Left cardiac atrium (tissue), 4 donors: ENCODE measurements at places on chromosomes 5 and 9.

GRCh38 chr9:99041618-99042017 lies 63.3 kb upstream of the TGFBR1 start:
- DNase-seq, result no peak

GRCh38 chr9:69295872-69296552 lies 29.0 kb upstream of the ENTREP1 start:
- peak; percentile 39 for DNase-seq

- DNase-seq, result no peak
Measured at GRCh38 chr5:59169081-59169767, 586.3 kb downstream of the RAB3C start.

- no peak for DNase-seq
Measured at GRCh38 chr9:133402689-133403088, 15.1 kb downstream of the REXO4 start.

DNA sequence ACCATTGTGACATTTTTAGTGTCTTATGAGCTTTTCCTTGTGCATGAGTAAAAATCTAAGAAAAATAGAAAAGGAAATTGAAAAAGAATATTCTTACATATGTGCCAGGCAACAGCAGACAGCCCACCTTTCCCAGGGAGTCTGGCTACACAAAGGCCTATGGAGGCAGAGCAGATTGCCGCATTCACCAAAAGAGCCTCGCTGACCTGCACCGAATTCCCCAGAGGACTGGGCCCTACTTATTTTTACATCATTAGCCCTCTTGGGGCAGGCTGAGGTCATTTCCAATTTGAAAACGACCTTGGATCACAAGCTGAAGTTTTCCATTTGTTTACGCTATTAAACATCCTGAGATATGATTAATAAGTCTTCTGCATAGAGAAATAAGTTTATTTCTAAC lies 66.2 kb upstream of the WDR41 start:
- DNase-seq, result no peak

DNA sequence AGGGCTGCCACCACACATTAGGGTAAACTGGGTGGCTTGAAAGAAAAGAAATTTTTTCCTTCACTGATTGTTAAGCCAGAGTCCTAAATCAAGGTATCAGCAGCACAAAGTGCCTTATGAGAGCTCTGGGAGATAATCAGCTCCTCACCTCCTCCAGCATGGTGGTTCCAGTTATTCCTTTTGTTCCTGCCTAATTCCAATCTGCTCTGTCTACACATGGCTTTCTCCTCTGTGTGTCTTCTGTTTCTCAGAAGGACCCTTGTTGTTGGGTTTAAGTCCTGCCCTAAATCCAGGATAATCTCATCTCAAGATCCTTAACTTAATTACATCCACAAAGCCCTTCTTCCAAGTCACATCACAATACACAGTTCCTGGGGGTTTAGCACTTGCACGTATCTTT lies 1352.0 kb upstream of the CDH9 start:
- no peak for DNase-seq

GRCh38 chr5:43233946-43234345 lies 41.9 kb downstream of the NIM1K start:
- no peak for DNase-seq

GRCh38 chr9:121353241-121354061 lies 16.6 kb downstream of the STOM start:
- no peak for DNase-seq

GRCh38 chr9:79131824-79132377 lies 439.9 kb upstream of the TLE4 start:
- DNase-seq, result no peak

DNA sequence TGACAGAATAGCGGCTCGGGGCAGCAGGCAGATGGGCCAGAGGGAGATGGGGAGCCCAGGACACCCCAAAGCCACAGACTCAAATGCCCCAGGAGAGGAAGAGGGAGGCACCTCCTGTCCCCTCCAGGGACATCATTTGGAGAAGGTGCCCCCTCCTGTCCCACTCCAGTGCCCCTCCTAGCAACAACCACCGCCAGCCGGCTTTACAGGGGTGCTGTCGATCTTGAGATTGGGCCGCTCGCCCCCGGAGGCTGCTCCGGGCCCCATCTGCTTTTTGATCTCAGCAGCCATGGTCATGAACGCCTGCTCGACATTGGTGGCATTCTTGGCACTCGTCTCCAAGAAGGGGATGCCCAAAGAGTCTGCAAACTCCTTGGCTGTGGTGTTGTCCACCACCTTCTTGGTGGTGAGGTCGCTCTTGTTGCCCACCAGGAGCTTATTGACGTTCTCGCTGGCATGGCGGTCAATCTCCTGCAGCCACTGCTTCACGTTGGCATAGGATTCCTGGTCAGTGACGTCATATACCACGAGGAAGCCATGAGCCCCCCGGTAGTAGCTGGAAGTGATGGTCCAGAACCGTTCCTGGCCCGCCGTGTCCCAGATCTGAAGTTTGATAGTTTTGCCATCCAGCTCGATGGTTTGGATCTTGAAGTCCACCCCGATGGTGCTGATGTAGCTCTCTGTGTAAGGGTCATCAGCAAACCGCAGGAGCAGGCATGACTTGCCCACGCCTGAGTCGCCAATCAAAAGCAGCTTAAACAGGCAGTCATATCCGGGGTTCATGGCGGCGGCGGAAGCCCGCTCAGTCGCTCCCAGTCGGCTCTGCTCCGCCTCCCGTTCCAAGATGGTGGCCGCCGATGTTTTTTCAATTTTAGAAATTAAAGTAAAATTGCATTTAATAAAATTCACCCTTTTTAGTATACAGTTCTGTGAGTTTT lies 14.0 kb upstream of the FRMPD1 start:
- no peak for DNase-seq

DNA sequence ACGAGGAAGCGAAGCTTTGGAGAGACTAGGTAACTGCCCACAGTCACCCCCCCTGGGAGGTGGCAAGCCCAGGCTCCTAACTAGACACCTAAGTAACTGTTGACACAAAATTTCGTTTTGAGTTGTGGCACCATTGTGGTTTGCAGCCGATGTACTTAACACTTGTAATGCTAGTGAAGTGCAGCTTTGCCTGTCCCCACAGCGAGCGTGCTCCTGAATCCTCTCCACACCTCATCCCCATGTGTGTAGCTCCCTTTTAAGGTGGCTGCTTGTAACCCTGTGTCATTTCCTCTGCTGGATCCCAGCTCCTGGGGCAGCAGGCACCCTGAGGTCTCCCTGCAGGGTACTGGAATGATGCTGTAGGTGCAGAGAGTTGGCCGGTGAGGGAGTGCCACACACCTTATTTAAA lies 114.9 kb downstream of the TRIO start:
- no peak for DNase-seq

GRCh38 chr5:124658867-124659557 lies 87.4 kb downstream of the ZNF608 start:
- DNase-seq, result no peak

GRCh38 chr5:139197710-139198669 lies at the start of gene SIL1:
TSS of gene SIL1 (minus strand) at chr5:139198368. CDS start at chr5:139127843, 70,525 bp downstream.
- DNase-seq, result peak; percentile 98

DNA sequence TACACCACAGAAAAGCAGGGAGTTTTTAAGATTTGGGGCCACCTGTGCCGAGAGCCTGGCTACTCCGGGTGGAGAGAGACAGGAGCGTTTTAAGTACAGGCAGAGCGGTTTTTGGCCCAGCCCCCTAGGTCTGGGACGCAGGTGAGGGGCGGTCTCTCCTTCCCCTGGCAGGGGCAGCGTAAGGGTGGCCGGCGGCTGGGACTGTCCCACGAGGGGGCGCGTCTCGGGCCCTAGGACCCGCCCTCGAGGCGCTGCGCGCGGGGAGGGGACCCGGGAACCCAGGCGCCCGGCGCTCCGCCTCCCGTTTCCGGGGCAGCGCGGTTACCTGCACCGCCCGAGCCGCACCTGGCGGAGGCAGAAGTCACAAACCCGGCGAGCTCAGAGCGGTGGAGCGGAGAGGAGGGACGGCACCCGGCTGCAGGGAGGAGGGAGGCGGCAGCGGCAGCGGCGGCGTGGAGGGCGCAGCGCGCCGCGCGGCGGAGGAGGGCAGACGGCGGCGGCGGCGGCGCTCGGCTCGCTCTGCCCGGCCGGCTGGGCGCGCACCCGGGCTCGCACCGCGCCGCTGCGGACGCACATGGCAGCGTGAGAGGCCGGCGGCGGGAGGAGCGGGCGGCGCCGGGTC lies at the start of gene WWC1:
WWC1 (plus strand) TSS at position 304 of the 622 bp plus-strand sequence. CDS start 508 bp downstream, outside the sequence.
- peak; percentile 35 for DNase-seq

DNA sequence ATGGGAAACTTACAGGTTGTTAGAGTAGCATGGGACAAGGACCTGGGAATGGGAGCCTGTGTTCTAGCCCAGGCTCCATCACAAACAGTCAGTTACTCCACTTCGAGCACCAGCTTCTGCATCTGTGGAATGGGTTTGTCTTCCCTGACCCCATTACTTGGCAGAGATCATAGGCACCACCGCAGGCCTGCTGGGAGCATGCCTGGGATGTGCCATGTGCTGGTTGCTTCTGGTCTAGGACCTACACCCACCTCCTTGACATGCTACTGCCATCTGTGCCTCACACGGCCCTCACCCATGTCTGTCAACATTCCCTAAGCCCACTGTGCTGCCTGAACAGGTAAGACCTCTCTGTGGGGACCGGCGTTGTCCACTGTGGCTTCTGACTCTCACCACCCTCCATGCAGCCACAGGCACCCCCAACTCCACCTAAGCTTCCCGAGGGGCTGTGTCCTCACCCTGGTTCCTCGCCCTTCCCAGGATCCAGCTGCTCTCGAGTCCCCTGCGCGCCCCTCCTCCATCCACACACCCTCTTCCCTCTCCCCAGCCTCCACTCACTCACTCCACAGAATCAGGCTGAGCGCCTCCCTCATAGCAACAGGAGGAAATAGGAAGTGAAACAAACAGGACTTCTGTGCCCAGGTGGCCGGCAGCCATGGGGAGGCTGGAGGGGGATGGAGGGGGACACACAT lies 85.9 kb upstream of the FAM120A start:
- no peak for DNase-seq

GRCh38 chr9:105706156-105706555 lies 11.8 kb downstream of the TMEM38B start:
- DNase-seq, result no peak

GRCh38 chr5:178278358-178279023 lies 45.9 kb upstream of the PHYKPL start:
- no peak for DNase-seq

DNA sequence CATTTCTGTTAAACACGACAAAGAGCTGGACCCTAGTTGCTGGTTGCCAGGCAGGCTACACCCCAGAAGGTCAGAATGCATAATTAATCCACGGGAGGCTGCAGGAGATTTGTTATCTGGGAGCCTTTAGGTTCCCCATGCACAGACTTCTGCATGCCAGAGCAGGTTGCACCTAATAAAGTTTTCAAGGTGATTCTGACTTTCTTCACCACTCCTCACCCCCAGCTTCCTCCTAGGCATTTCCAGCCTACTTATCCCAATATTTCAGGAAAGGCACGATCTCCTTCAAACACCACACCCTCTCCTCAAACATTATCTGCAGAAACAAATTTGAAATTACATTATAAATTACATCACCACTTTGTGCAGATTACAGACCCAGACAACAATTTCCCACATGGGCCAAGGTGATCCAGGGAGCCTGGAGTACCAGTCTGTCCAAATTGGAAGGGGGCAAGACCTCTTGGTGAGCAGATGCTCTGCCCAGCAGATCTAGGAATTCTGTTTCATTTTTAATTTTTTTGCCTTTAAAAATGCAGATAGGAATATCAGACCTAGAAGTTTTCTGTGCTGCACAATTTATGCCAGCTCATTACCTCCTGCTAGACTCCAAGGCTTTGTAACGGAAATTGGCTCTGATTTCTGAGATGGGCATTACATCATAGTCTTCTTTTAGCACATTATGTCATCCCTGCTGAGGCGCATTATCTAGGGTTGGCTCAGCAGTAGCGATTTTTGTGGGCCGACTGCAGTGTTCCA lies 363.4 kb upstream of the SLC30A5 start:
- DNase-seq, result peak; percentile 36

GRCh38 chr5:14059810-14060209 lies 83.3 kb upstream of the TRIO start:
- no peak for DNase-seq

DNA sequence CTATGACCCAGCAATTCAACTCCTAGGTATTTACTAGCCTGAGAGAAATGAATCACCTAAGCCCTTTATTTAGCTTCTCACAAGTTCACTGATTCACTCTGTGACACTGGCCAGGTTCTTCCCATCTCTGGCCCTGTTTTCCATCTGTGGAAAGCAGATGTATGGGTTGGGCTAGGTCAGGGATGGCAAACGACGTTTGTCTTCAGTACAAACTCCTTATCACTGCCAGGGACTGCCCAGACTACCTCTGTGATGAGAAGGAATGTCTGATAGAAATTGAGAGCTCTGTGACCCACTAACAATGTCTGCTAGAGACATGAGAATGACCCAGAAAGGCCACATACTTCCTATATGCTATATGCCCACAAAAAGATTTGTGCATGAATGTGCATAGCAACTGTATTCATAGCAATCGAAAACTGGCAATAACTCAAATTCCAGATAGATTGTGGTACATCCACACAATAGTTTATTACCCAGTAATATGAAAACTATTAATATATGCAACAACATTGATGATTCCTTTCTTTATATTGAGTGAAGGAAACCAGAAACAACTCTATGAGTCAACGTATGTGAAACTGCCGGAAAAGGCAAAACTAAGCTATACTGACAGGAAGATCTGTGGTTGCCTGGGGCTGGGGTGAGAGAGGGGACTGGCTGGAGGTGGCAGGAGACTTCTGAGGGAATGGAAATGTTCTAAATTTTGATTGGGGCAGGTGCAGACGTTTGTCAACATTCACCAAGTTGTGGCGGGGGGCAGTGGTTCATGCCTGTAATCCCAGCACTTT lies 32.0 kb upstream of the ADAM19 start:
- no peak for DNase-seq

DNA sequence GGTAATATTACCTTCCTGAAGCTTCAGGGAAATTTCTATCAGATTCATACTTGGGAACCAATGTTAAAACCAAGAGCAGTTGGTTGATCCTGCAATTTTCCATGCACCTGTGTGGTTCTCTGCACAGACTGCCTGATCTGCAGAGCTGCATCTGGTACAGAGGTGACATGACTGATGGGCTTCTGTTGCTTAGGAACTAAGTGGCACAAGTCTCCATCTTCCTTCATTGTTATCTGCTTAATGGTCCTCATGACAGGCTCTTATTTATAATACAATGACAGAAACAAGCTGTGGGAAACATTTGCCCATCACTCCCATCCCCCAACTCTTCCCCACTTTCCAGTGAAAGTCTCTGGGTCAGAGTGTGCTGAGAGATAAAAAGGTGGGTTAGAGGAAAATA lies 799.1 kb downstream of the TAF11L14 start:
- DNase-seq, result no peak

- peak; percentile 61 for DNase-seq
Measured at GRCh38 chr5:107669096-107670031, 1.4 kb downstream of the EFNA5 start.

DNA sequence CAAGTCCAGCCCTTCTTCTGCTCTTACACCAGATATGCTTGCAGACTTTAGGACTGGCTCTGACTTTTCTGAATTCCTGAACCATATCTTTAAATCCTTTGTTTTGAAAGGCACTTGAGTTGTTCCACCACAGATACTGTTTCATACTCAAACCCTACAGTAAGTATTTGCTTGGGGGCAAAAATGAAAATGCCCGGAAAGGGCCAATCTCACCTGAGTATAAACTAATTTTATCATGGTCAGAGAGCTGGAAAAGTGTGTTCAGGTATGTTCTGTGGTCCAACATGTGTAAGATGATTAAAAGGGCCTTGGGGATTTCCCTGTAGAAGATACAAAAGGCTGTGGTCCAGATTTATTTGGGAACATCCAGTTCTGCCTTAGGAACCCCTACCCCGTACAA lies 225.2 kb downstream of the MAN2A1 start:
- DNase-seq, result no peak
